ENCODE measurements at places on chromosomes 12 and 14.

- DNase-seq: no peak
Measured at GRCh38 chr12:74514098-74514872, 23.4 kb upstream of the ATXN7L3B start.

DNA sequence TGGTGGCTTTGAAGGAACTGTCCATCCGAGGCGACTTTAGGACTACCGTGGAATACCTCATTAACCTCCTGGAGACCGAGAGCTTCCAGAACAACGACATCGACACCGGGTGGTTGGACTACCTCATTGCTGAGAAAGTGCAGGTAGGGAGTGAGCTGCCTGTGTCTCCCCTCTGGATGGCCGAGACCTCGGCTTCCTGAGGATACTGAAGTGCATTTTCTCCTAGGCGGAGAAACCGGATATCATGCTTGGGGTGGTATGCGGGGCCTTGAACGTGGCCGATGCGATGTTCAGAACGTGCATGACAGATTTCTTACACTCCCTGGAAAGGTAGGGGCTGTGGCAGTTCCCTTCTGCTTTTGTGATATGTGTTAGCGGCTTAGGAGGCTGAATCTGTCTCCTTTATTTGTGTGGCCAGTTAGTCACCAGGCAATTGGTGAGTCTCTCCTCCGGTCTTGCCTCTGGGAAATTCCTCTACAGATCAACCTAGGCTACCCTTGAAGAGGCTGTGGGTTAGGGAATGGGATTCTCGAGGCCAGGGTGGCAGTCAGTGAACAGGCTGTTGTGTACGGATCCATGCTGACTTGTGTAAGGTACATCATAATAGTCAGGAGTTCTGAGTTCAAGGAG lies 75.3 kb downstream of the ACACB start:
- no peak for DNase-seq

- no peak for DNase-seq
Measured at GRCh38 chr12:52534482-52534881, 14.3 kb upstream of the KRT5 start.

DNA sequence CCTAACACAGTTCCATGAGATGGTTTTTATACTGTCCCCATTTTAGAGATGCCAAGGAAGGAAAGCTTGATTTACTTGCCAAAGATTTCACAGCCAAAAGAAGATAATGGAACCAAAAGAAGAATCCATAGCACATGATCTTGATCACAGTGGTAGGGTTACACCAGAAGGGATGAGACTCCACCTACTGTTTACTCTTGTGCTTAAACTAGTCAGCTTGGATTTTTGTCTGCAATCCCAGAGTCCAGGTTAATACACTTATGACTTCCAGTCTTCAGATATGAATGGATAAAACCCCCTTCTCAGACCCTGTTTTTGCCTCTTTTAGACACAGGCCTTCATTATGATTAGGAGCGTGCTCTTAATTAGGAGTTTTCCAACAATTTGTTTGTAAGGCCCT lies 454.2 kb downstream of the AEBP2 start:
- DNase-seq: peak; percentile 28

- DNase-seq: no peak
Measured at GRCh38 chr14:95577870-95578269, 43.0 kb downstream of the GLRX5 start.

- DNase-seq: no peak
Measured at GRCh38 chr12:118544569-118544968, 168.2 kb downstream of the SUDS3 start.

GRCh38 chr14:97413022-97413539 lies 615.9 kb downstream of the VRK1 start:
- no peak for DNase-seq

DNA sequence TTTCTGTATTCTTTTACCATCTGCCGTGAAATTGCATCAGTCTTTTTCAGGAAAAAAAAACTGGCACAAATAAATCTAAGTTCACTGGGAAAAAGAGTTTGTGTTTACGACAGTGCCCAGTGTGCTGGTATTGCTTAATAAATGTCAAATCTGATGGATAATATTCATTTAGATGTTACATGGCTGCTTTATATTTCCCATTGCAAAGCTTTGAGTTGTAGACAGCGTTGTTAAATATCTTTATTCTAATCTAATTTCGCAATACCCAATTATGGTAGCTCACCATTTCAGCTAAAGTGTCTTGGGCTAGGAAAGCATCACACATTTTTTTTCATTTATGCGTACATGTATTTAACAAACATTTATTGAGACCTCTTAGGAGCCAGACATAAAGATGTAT lies 1994.5 kb upstream of the FLRT2 start:
- no peak for DNase-seq

- DNase-seq: peak; percentile 25
Measured at GRCh38 chr12:31783996-31784645, 55.3 kb upstream of the AMN1 start.

DNA sequence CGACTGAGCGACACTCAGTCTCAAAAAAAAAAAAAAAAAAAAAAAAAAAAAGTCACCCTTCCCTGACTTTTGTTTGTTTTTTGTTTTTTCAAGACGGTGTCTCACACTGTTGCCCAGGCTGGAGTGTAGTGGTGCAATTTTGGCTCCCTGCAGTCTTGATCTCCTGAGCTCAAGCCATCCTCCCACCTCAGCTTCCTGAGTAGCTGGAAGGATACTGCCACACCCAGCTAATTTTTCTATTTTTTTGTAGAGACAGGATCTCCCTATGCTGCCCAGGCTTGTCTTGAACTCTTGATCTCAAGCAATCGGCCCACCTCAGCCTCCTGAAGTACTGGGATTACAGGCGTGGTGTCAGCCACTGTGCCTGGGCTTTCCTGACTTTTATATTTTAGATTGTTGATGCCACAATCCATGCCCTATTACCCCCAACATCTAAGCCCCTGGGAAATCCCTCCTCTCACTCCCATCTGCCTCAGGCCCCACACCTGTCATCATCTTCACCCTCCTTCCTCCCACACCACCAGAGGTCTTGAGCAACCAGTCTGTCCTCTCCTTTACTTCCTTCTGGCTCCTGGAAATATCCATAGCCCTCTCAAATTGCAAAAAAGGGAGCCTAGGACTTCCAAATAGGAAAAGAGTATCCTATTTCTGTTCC lies 7.8 kb downstream of the IKZF4 start:
- DNase-seq: no peak

DNA sequence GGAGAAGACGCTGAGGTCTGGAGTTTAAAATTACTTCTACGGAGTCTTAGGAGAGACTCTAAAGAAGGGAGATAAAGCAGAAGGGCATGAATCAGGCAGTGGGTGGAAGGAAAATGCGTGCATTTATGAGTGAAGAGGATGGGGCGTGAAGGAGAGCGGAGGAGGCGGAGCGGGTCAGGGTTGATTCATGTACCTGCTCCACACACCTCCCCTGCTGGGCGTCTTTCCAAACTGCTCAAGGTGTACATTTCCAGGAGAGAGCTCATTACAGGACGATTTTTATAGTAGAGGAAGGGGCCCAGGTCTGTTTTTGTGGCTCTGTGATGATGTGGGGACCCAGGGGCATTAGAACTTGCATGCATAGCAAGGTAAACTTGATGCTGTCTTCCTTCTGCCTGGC lies 65.0 kb upstream of the ASPG start:
- no peak for DNase-seq

GRCh38 chr12:50053583-50053982 lies 3.8 kb upstream of the ASIC1 start:
- DNase-seq: no peak

Measured in suppressor macrophage treated with lipopolysaccharide for 1 hour (primary cell).